ENCODE measurements at places on chromosomes 1 and 21. TPM values are rescaled to one million over a fixed set of nuclear protein-coding genes. Genes with fewer than 3 reads are reported as not detected.

- no peak for DNase-seq
These were observed 142.7 kb upstream of the SERTAD4 start for GRCh38 chr1:210089855-210090254.

DNA sequence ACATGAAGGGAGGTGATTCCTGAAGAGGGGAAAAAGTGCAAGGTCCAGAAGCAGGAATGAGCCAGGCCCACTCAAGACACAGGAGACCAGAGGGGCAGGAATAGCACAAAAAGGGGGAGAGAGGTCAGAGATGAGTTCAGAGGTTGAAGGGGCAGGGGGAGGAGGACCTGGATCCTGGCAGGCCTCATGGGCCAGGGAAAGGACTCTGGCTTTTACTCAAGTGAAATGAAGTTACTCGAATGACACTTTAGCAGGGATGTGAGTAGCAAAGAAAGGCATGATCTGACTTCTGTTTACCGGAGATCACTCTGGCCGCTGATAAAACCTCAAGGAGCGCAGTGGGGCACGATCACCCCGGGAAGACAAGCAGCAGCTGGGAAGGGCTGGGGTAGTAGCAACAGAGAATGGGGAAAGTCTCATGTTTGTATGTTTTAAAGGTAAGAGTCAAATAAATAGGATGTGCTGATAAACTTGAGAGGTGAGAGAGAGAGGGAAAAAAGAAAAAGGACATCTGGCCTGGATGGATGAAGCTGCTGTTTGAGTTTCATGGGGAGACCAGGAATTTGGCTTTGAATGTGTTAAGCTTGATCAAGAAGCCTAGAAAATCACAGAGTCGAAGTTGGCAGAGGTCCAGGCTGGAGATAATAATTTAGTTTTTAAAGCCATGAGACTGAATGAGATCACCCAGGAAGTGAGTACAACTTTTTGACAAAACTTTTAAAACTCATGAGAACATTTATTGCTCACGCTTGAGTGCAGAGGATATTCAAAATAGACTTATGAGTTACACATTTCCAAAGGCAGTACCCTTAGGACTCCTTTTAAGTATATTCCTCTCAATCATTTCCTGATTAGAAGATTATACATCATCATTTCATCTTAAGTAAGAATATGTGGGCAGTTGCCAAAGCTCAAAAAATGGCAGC is 156.0 kb downstream of the RERE start:
- no peak for DNase-seq

GRCh38 chr21:15034126-15034853 is 30.5 kb downstream of the NRIP1 start:
- no peak for DNase-seq

Gene LRRC53
- not detected for polyA plus RNA-seq

All from right cardiac atrium (tissue), 5 donors.